ENCODE measurements at places on chromosomes 5 and 9. TPM values are rescaled to one million over a fixed set of nuclear protein-coding genes. Genes with fewer than 3 reads are reported as not detected.

Gene ROPN1L
- 0.16 TPM for polyA plus RNA-seq

Gene SAPCD2
- polyA plus RNA-seq, result 9.0 TPM

Gene PPP6C
- 17.2 TPM for polyA plus RNA-seq

Gene PCYOX1L
- polyA plus RNA-seq, result 5.7 TPM

Gene INSL4
- polyA plus RNA-seq, result not detected

Gene PHF24
- polyA plus RNA-seq, result 0.07 TPM

Gene ANKRD34B
- polyA plus RNA-seq, result not detected

Gene MZB1
- polyA plus RNA-seq, result 0.47 TPM

Gene PRDM9
- not detected for polyA plus RNA-seq

Gene KCTD16
- under 0.01 TPM for polyA plus RNA-seq

Gene PIP5KL1
- polyA plus RNA-seq, result 2.7 TPM

Gene CRHBP
- polyA plus RNA-seq, result 0.10 TPM

Gene TMEM174
- polyA plus RNA-seq, result not detected

Gene CDH9
- polyA plus RNA-seq, result not detected

Gene LRRC19
- not detected for polyA plus RNA-seq

Gene LRRTM2
- polyA plus RNA-seq, result 0.01 TPM

Gene EGFLAM
- 0.53 TPM for polyA plus RNA-seq

Gene TAF11L14
- not detected for polyA plus RNA-seq

Gene PCDHGA7
- 0.24 TPM for polyA plus RNA-seq

Gene GFI1B
- polyA plus RNA-seq, result 0.02 TPM

Gene ZNF300
- polyA plus RNA-seq, result 4.0 TPM

Gene INSL6
- polyA plus RNA-seq, result not detected

Gene CBY3
- polyA plus RNA-seq, result 0.12 TPM

Gene SPATA31C1
- not detected for polyA plus RNA-seq

Gene PALM2AKAP2
- 0.02 TPM for polyA plus RNA-seq

Gene FGF1
- polyA plus RNA-seq, result 0.56 TPM

Gene CCL21
- 13.2 TPM for polyA plus RNA-seq

Gene TEX48
- polyA plus RNA-seq, result not detected

Gene FOXD4
- polyA plus RNA-seq, result 0.37 TPM

Gene NR6A1
- polyA plus RNA-seq, result 0.68 TPM

Gene NEUROG1
- 0.02 TPM for polyA plus RNA-seq

Gene AIF1L
- 59.3 TPM for polyA plus RNA-seq

Gene OGN
- 1.9 TPM for polyA plus RNA-seq

Gene CPLANE1
- 1.5 TPM for polyA plus RNA-seq

Gene NXNL2
- 0.22 TPM for polyA plus RNA-seq

Gene GPR21
- polyA plus RNA-seq, result 0.12 TPM

Gene PCDHGB6
- 0.92 TPM for polyA plus RNA-seq

Gene SHC3
- polyA plus RNA-seq, result 0.35 TPM

Gene MPDZ
- polyA plus RNA-seq, result 2.9 TPM

Gene NME5
- 0.90 TPM for polyA plus RNA-seq

Gene OLFML2A
- polyA plus RNA-seq, result 5.2 TPM

Gene FLT4
- 2.8 TPM for polyA plus RNA-seq

Measured in esophagus (tissue), 2 donors.